Activated CD8-positive, alpha-beta memory T cell treated with anti-CD3 and anti-CD28 coated beads, Interleukin-2, amount 10 ng/mL, durations not matched to agents 7 days and 5 days (primary cell): ENCODE measurements at places on chromosomes 3 and 15.

DNA sequence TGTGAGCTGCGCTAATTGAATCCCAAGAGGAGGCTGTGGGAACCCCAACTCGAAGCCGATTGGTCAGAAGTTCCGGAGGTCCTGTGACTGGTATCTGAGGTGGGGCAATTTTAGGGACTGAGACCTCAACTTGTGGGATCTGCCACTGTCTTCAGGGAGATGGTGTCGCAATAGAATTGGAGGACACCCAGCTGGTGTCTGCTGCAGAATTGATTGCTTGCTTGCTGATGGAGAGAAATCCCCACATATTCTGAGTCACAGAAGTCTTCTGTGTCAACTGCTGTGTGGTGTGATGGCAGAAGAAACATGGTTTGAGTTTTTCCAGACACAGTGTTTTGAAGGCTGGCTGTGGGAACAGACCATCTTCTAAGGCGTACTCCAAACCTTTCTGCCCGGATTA is 99.7 kb upstream of the PLXNA1 start:
- peaks cover 2% of the 10 kb centered on the region for H3K4me1 ChIP-seq
- H3K27ac ChIP-seq, result no peak overlapping the region
- H3K36me3 ChIP-seq, result no peaks in the 10 kb centered on the region
- no peak overlapping the region for H3K4me3 ChIP-seq
- no peak for DNase-seq
- H3K27me3 ChIP-seq, result no peaks in the 10 kb centered on the region

DNA sequence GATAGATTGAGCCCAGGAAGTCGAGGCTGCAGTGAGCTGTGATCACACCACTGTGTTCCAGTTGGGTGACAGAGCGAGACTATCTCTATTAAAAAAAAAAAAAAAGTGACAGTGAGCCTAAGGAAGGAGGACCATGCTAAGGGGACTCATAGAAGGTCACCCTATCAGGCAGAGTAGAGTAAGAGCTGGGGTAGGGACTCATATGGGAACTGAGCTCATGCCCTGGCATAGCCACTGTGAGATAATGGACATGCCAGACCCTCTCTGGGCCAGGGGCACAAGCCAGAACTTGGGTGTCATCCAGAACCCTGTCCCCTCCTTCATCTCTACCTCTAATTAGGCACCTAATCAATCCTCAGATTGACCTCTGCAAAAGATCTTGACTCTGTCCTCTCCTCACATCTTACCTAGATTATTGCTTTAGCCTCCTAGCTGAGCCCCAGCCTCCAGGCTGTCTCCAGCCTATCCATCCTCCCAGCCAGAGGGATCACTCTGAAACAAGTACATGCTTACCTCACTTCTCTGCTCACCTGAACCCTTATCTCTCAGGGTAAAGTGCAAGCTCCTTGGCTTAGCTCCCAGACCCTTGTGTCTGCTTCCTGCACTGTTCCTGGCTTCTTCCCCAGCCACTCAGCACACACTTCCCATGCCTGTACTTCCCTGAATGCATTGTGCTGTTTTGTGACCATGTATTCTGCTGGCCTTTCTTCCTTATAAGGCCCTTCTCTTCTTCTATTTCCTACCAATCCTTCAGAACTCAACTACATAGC is 76.4 kb downstream of the DAPK2 start:
- H3K36me3 ChIP-seq, result peaks cover 19% of the 10 kb centered on the region
- peak; percentile 37 for DNase-seq
- H3K27ac ChIP-seq, result peak overlapping the region; percentile 98
- no peaks in the 10 kb centered on the region for H3K27me3 ChIP-seq

GRCh38 chr3:27939521-27939920 is 217.4 kb upstream of the EOMES start:
- no peak for DNase-seq
- H3K4me3 ChIP-seq, result no peak overlapping the region

GRCh38 chr3:119293871-119294695 is at the start of gene ARHGAP31:
Gene ARHGAP31, plus strand, starts transcription at chr3:119294383. Its CDS starts 522 bp downstream, at chr3:119294905.
- no peaks in the 10 kb centered on the region for H3K36me3 ChIP-seq
- peaks cover 22% of the 10 kb centered on the region for H3K27me3 ChIP-seq
- DNase-seq, result peak; percentile 84
- H3K4me3 ChIP-seq, result peak within 1 kb of the TSS; percentile 79
- peaks cover 44% of the 10 kb centered on the region for H3K4me1 ChIP-seq
- peak within 1 kb of the TSS; percentile 69 for H3K27ac ChIP-seq
